ENCODE measurements at places on chromosomes 7 and 10.

GRCh38 chr7:143362131-143363015 is at the start of gene FAM131B:
TSS of gene FAM131B (minus strand) at chr7:143362713. CDS start at chr7:143362603, 110 bp downstream.
- peak; percentile 54 for DNase-seq

DNA sequence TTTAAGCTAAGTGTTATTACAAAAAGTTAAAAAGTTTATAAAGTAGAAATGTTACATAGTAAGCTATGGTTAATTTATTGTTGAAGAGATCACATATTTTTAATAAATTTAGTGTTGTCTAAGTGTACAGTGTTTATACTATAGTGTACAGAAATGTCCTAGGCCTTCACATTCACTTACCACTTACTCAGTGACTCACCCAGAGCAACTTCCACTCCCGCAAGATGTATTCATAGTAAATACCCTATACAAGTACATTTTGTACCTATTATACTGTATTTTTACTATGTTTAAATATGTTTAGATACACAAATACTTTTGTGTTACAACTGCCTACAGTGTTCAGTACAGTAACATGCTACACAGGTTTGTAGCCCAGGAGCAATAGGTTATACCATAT is 69.2 kb downstream of the DNAJC1 start:
- DNase-seq = no peak

DNA sequence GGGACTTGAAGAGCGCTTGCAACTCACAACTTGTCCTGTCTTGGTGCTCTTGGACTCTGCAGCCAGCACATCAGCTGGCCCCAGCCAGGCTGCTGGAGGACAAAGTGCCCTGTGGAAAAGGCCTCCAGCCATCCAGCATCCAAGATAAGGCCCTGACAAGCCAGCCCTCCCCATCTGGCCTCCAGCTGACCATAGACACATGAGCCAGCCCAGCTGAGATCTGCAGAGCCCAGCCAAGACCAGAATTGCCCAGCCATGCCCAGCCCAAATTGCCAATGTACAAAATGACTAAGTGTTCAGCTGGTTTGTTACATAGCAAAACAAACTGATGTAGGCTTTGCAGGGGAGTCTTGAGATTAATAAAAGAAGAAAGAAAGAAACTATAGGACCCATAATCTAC is 36.0 kb upstream of the FRMD4A start:
- no peak for DNase-seq

DNA sequence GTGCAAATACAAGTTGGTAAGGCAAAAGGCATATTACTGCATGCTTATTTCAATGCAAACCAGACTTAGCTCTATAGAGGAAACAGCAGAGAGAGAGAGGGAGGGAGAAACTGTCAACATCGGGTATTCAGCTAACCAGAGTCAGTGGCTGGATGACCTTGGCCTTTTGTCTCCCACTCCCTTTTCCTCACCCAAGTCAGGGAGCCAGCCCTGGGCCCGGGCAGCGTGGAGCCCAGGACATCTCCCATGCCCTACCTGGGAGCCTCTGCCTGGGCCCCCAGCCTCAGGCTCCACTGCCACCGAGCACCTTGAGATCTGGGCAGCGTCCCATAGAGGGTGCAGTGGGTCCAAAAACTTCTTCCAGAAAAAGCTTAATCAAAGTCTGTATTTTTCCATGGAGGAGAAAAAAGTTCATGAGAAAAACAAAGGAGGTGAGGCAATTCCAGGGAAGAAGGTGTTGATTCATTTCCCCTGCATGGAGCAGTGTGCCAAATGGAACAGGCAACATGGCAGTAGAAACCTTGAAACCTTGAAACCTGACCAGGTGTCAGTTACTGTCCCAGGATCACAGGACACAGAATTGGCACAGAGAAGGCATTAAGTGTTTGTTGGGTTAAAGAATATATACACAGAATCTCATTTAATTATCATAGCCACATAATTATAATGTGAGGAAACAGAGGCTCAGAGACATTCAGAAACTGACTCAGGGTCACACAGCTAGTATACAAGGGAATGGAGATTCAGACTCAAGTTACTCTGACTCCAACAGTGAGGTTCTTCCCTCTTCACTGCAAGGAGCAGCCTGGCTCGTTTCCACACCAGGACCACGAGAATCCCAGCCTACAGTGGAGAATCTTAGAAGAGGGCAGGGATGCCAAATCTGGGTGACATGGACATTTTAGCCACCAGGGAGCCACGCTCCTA is 5.8 kb upstream of the NCOA4 start:
- DNase-seq = no peak

GRCh38 chr10:98587156-98587837 is 140.6 kb upstream of the HPS1 start:
- DNase-seq = no peak

- no peak for DNase-seq
Observed at GRCh38 chr7:137371616-137372015, 28.1 kb upstream of the PTN start.

DNA sequence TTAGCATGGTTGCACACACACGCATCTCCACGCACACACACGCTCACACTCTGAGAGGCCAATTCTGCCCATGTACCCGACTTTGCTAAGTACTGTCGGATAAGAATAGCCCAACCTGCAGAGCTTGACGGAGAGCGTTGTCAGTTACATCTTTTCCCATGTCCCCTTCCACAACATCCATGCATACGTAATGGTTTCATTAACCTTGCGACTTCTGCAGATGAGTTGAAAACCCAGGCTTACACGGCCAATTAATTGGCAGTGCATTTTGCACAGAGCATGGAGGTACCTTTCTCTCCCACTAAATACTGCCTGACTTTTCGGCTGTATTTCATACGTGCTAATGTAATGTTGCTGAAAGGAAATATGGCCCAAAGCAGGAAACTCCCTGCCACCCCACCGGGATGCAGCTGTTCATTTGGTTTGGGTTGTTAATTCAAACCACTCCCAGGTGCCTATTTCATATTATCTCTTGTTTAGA is 291.2 kb upstream of the HABP2 start:
- DNase-seq = no peak

Data from NB4 (cell line).